ENCODE measurements at places on chromosomes 1 and 21.

DNA sequence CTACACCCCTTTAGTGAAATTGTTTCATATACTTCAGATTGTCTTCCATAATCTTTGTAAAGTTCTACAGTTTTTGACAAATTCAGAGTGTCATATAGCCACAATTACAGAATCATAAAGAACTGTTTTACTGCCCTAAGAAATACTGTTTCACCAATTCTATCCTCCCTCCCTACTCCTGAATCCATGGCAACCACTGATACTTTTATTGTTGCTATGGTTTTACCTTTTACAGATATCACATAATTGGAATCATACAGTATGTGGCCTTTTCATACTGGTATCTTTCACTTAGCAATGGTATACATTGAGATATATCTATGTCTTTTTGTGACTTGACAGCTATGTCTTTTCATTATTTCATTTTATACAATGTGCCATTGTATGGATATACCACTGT, 34.1 kb downstream of the RC3H1 start:
- DNase-seq, result no peak

GRCh38 chr1:150187560-150187931, 37.8 kb downstream of the PLEKHO1 start:
- DNase-seq, result no peak

DNA sequence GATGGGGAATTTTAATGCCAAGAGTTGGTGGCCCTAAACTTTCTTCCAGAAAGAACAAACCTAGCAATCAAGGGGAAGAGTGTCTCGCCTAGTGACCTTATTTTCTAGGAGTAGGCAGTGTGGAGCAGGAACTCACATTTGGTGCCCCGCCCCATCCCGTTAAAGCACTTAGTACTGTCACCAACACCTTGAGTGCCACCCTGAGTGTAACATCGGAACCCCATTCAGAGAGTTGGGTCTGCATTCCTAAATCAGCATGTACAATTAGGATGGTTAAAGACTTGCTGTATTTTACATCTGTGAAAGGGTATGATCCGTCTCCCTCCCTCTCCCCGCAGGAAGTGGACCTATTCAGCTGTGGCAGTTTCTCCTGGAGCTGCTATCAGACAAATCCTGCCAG, 15.5 kb downstream of the ETS2 start:
- DNase-seq, result no peak

GRCh38 chr1:14624941-14625340, 26.5 kb downstream of the KAZN start:
- no peak for DNase-seq

GRCh38 chr1:13730751-13731482, 30.9 kb downstream of the PRDM2 start:
- peak; percentile 25 for DNase-seq

DNA sequence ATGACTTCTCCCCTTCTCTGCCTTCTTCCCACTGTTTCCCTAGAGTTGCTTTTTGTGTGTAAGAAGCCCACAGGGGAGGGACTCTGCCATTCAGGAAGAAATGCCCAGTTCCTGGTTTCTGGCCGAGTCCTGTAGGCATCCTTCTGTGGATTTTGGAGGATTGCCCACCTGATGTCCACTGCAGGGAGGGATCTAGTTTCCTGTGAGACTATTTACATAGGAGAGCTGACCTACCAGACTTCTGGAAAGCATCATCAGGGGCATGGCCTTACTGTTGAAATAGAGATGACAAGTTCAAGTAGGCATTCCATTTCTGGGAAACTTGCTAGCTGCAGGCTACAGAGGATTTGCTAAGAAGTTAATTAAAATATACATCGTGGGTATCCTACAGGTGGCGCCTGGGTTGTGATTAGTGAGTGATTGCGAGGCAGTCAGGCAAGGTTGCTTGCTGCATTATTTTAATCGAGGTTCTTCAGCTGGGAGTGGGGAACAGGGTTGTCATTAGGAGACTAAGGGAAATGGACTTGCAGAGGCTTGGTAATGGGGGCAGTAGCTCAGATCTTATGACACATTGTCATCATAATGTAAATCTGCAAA, 148.7 kb downstream of the HHAT start:
- DNase-seq, result peak; percentile 33

DNA sequence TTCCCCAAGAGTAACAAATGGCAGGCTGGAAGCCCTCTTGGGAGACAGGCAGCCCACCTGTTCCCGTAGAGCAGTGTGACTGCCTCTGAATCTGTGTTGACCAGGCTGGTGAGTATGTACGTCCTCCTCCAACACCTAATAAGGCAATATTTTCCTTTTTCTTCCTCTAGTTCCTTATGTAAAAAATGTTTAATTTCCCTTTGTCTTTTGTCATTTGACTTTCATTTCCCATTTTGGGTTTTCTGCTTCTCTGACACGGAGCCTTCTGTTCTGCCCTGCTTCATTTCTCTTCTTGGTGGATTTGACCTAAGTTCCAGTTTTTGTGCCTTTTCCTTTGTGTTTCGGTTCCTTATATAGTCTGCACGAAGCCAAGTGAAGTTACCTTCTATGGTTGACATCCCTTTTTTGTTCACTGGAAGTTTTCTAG, 65.8 kb upstream of the ATF3 start:
- no peak for DNase-seq

DNA sequence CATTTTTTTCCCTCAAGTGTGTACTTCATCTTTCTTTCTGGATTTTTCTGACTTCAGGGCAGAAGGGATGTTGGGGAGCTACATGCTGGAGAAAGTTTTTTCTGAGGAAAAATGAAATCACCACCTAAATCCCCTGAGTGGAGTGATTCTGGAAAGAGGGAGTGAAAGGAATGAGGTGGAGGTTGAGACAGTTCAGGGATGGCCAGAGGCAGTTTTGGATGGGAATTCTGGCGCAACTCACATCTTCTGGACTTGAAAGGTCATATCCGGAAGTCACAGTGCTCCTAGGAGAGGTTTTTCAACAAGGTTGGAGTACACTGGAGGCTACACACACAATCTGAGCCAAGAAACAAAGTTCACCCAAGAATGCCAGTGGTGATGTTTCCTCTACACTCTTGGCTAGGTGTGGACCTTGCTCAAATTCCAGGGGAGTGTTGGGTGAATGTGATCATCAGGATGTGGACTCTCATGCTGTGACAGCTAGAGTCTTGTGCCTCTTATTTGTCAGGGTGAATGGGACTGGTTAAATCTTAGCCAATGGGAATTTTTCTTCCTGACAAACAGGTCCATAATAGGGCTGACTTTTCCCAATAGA, 161.5 kb downstream of the HLX start:
- no peak for DNase-seq

Measured in NCI-H2029 (cell line).